Kidney (tissue), 22 donors: ENCODE measurements at places on chromosomes 16 and 17. TPM values are rescaled to one million over a fixed set of nuclear protein-coding genes. Genes with fewer than 3 reads are reported as not detected.

The HS3ST3A1 gene
- 2.2 TPM for total RNA-seq

GRCh38 chr16:29844575-29845331 lies 18.3 kb downstream of the CDIPT start:
- no peak overlapping the region for H3K4me3 ChIP-seq
- DNase-seq = no peak
- peaks cover 38% of the 10 kb centered on the region for H3K36me3 ChIP-seq
- H3K27me3 ChIP-seq = no peaks in the 10 kb centered on the region

GRCh38 chr17:9408868-9409829 lies 166.5 kb downstream of the STX8 start:
- H3K36me3 ChIP-seq = no peaks in the 10 kb centered on the region
- H3K27ac ChIP-seq = no peak overlapping the region
- H3K4me3 ChIP-seq = no peak overlapping the region
- H3K4me1 ChIP-seq = peaks cover 2% of the 10 kb centered on the region

DNA sequence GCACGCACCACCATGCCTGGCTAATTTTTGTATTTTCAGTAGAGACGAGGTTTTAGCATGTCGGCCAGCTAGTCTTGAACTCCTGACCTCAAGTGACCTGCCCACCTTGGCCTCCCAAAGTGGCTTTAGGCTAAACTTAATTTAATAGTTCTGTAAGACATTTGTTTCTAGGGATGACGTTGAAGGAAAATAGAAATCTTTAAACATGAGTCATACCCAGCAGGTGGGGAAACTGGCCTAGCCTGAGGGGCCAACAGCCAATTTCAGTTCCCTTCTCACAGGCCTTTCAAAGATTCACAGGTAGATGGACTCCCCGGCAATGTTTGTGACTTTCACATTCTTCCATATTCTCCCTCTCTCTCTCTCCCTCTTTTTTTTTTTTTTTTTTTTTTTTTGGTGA lies 18.1 kb upstream of the ITPRIPL2 start:
- no peaks in the 10 kb centered on the region for H3K36me3 ChIP-seq
- H3K4me3 ChIP-seq = no peak overlapping the region
- no peaks in the 10 kb centered on the region for H3K27me3 ChIP-seq

DNA sequence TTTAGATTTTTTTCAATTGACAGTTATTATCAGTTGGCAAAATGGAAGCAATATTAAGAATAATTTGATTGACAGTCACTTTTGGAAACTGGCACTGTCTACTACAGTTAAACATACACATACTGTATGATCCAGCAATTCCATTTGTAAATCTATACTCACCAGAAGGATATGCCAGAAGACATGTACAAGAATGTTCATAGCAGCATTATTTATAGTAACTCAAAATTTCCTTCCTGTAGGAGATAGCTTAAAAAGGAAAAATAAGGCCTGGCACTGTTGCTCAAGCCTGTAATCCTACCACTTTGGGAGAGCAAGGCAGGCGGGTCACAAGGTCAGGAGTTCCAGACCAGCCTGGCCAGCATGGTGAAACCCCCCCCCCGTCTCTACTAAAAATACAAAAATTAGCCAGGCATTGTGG lies 89.3 kb downstream of the VMP1 start:
- no peak overlapping the region for H3K27ac ChIP-seq
- H3K36me3 ChIP-seq = no peaks in the 10 kb centered on the region
- DNase-seq = no peak
- no peak overlapping the region for H3K4me3 ChIP-seq
- H3K27me3 ChIP-seq = no peaks in the 10 kb centered on the region
- H3K4me1 ChIP-seq = no peaks in the 10 kb centered on the region

DNA sequence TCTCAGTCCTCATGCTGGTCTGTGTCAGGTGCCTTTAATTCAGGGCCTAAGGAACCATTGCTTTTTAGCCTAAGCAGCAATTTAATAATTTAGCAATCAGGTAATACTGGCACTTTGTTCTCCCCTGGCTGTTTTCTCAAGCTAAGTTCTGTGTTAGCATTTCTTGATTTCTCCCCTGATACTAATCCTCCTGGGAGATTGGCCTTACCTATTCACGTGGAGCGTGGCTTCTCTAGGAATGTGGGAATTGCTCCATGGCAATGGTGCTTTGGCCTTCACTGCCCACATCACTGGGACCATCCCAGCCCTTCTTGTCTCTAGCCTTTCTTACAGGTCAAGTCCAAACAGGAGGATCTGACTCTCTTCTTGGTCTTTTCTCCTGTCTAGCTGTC lies 55.7 kb downstream of the ZNRF1 start:
- no peaks in the 10 kb centered on the region for H3K27me3 ChIP-seq
- no peak for DNase-seq
- H3K27ac ChIP-seq = no peak overlapping the region
- H3K4me1 ChIP-seq = peaks cover 14% of the 10 kb centered on the region
